ENCODE measurements at places on chromosomes 6 and 20. TPM values are rescaled to one million over a fixed set of nuclear protein-coding genes. Genes with fewer than 3 reads are reported as not detected.

DNA sequence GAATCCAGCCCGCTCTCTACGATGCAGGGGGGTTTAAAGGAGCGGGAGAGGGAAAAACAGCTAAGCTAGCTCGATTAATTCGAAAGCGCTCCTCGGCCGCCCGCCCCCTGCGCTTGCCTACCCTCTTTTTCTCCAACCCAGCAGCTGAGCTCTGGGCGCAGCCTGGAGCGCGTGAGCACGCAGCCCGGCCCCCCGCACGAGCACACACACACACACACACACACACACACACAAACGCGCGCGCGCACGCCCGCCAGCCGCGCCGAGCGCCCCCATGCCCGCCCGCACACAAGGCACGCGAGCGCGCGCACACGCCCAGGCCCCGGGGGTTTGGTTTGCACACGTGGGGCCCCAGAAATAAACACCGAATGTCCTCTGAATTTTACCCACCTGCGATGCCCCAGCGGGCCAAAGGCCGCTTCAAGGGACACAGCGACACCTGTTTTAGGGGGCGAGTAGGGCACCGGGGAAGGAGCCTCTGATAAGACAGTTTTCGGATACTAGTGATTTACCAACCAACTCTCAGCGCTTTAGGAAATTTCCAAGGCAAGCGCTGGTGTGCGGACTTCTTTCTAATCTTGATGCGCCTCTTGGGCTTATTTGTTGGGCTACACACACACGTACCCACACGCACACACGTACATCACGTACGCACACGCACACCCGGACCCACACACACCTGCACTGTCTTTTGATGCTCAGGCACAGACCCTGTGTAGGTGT lies 802 bp upstream of the NRN1 start:
- DNase-seq, result no peak

- DNase-seq, result no peak
Observed at GRCh38 chr6:1216488-1216974, 95.4 kb upstream of the FOXQ1 start.

- DNase-seq, result no peak
Observed at GRCh38 chr6:104423691-104424090, 436.0 kb downstream of the HACE1 start.

DNA sequence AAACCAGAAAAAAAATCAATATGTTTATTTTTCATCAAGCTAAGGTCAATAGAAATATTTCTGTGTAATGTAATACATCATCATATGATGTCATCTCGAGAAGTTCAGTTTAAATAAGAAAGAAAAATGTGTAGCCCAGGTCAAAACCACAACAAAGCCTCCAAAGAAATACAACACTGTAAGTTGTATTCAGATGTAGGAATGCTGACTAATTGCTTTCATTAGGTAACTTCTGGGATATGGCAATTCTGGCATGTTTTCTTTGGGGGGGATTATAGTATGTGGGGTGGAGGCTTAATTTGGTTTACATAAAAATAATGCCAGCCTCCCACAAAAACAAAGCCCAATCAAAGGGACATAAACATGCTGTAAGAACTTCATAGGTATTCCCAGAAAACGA lies 881.8 kb upstream of the CITED2 start:
- no peak for DNase-seq

DNA sequence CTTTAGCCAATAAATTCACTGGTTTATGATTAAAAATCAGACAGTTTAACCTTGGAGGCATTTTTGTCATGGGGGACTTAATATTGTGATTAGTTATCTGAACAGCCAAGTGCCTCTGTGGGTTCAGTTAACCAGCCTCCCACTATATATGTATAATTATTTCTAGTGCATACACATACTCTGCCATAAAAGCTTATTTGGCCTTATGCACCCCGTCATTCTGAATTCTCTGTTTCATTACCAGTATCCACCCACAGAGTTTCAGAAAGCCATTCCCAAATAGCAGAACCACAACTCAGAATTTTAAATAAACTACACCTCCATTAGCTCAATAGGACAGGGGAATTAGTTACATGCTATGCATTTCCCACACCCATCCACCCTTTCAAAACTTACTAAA lies 279.7 kb downstream of the ZFAND3 start:
- no peak for DNase-seq

GRCh38 chr6:134735461-134735860 lies 214.4 kb downstream of the ALDH8A1 start:
- no peak for DNase-seq

GRCh38 chr6:155126727-155127439 lies 131.8 kb downstream of the TIAM2 start:
- DNase-seq, result no peak

DNA sequence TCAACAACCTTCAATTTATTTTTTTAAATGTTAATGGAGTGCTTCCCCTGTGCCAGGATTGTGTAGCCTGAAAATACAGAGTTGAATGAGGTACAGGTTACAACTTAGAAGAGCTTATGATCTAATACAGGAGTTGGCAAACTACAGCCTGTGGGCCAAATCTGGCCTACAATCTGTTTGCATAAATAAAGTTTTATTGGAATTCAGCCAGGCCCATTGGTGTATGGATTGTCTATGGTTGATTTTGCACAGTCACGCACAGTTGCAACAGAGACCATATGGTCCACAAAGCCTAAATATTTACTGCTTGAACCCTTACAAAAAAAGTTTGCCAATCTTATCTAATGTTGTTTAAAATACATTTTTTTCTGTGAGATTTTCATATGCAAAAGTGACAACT lies 177.3 kb upstream of the CCN2 start:
- DNase-seq, result no peak

- no peak for DNase-seq
Observed at GRCh38 chr6:51045548-51045947, 226.9 kb downstream of the TFAP2B start.

Gene TP53TG5
- 0.68 TPM for polyA plus RNA-seq

Gene ARMC2
- polyA plus RNA-seq, result 7.8 TPM

Gene HUS1B
- polyA plus RNA-seq, result 0.14 TPM

Gene OPN5
- 0.15 TPM for polyA plus RNA-seq

Gene OR2B6
- polyA plus RNA-seq, result not detected
